ENCODE measurements at places on chromosomes 11 and 22. TPM values are rescaled to one million over a fixed set of nuclear protein-coding genes. Genes with fewer than 3 reads are reported as not detected.
A peak's percentile ranks its signal among the peaks of the same experiment; 100 is the strongest.

- DNase-seq, result peak; percentile 86
Measured at GRCh38 chr22:24601217-24602104, 1.5 kb upstream of the GGT1 start.

DNA sequence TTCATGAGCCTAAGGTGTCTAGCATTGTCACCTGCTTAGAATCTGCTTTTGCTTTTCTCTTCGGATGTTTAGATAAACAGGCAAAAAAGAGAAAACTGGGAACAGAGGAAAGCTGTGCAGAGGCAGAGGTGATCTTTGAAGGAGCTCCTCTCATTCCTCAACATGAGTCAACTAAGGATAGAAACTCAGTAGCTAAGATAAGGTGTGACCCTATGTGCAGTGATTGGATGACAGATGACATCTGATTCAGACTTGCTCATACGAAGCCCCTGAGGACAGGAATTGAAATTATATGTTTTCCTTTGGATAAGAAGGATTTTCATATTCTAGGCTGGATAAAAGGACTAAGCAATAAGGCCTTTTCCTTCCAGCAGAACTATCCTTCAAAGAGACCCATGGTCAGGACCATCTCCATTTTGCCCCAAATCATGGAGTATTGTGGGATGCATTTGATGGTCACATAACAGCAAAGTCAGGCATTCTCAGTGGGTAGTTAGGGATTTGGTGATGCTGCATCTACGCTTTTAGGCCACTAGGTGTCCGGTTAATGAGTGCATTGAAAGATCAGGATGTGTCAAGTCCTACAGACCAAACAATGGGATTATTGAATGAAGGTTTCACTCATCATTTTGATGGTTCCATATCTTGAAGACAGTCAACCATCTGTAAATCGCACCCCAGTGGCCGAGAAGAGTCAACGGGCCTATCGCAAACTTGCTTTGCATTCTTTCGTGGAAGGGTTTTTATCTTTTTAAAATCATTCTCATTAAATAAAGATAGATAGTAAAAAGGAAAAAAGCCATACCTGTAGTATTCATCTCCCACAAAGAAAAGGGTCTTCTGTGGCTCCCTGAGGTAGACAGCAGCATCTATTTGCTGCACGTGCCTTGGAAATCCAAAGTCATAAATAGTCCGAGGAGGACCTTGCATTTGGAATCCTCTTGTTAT is 32.2 kb downstream of the MMP20 start:
- DNase-seq, result no peak

DNA sequence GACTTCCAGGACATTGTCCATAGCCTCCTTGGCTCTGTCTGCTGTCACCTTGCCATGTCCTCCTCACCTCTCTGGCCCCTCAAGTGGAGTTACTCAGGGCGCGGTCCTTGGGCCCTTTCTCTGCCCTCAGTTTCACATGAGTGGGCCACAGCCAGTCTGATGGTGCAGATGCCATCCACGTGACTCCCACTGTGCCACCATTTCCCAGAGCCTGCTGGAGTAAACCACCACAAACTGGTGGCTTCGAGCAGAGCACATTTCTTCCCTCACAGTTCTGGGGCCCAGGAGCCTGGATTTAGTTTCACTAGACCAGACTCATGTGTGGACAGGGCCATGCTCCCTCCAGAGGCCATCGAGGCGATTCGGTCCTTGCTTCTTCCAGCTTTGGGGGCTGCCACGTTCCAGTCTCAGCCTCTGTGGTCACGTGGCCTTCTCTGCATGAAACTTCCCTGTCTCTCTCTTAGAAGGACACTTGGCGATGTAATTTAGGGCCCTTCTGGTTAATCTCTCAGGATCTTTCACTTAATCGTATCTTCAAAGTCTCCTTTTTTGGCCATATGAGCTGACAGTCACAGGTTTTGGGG is 14.6 kb downstream of the SMARCB1 start:
- DNase-seq, result no peak

The CAPRIN1 gene
- 204 TPM for total RNA-seq

- DNase-seq, result no peak
Measured at GRCh38 chr11:32426192-32426591, 9.1 kb downstream of the WT1 start.

The KCNJ11 gene
- total RNA-seq, result 11.9 TPM

The KCNQ1OT1 gene
- total RNA-seq, result 2.2 TPM
